Fibroblast of skin of left quadriceps (primary cell): ENCODE measurements at places on chromosomes 6 and 20.

DNA sequence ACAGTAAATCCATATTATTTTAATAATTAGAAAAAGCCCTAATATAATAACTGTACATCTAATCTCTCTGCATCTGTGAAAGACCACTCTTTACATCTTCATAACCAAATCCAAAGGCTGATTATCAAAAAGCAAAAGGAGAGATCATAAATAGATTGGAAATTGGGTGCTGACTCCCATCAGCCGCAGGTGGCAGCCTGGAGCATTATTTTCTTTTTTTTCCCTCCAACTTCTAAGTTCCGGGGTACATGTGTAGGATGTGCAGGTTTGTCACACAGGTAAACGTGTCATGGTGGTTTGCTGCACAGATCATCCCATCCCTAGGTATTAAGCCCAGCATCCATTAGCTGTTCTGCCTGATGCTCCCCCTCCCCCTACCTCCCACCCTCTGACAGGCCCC lies 30.5 kb downstream of the LRP11 start:
- no peak for DNase-seq

DNA sequence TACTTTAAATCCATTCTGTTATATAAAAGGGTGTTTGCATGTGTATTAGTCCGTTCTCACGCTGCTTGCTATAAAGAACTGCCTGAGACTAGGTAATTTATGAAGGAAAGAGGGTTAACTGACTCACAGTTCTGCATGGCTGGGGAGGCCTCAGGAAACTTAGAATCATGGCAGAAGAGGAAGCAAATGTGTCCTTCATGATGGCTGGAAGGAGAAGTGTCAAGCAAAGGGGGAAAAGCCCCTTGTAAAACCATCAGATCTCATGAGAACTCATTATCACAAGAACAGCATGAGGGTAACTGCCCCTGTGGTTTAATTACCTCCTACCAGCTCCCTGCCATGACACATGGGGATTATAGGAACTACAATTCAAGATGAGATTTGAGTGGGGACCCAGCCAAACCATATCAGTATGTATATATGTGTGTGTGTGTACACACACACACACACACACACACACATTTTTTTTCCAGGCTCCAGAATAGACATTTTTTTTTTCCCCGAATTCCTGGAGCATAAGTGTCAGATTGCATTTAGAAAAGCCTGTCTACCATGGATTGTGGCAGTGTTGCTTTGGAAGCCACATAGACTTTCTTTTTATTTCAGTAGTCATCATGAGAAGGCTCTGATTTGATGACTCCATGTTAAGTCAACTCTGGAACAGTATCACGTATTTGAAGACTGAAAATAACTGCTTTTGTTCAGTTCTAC lies 31.5 kb downstream of the KDM1B start:
- no peak for DNase-seq

- no peak for DNase-seq
Measured at GRCh38 chr6:48671505-48671904, 560.5 kb upstream of the PTCHD4 start.

DNA sequence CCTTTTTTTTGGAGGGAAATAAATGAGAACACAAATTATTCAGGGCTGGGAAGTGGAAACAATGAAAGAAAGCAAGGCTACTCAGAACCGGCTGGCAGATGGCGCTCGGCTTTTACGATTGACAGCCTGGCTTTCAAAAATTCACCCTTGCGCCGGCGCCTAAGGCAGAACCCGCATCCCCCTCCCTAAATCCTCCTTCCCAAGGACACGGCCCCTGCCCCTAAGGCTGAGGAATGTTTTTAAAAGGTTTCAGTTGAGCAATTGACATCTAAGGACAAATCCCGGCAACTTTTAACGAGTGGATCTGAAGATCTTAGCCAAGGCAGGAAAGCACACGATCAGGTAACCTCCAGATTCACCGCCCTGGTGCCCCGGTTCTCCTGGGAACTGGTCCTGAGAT lies 16.3 kb downstream of the GNAS start:
- DNase-seq = no peak
